ENCODE measurements at places on chromosomes 13 and 19. TPM values are rescaled to one million over a fixed set of nuclear protein-coding genes. Genes with fewer than 3 reads are reported as not detected.

Gene ZNF229
- total RNA-seq: 7.1 TPM

GRCh38 chr13:113210833-113211232, 1.4 kb downstream of the CUL4A start:
- DNase-seq: no peak

- DNase-seq: no peak
Observed at GRCh38 chr19:35657904-35658700, 8.2 kb upstream of the UPK1A start.

DNA sequence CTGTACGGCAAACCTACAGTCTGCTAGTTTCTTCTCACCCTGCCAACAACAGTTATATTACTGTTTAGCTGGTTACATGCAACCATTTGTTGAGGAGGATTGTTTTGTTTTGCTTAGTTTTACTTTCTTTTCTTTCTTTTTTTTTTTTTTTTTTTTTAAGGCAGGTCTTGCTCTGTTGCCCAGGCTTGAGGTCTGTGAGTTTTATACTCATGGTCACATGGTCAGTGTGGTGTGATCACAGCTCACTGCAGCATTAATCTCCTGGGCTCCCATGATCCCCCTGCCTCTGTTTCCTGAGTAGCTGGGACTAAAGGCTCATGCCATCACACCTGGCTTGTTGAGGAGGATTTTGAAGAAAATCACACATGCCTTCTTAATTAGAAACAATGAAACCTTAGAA, 505.6 kb downstream of the GPC5 start:
- no peak for DNase-seq

DNA sequence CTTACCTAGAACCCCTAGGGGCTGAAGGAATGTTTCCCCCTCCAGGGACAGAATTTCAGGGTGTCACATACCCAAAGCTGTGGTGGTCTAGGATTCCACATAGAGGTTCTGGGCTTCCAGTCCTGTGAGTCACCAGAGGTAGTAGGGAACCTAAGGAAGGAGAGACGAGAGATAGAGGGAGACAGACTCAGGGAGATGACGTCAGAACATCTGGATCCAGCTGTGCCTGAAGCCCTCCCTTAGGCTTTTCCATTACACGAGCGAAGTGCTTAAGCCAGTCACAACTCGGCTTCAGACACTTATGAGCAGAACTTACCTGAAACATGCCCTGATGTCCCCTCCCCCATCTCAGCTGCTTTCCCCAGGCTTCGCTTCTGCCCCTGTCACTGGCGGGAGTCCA, 11.8 kb upstream of the SELENOW start:
- DNase-seq: no peak

- DNase-seq: no peak
Observed at GRCh38 chr13:44573790-44574465, 2.2 kb downstream of the TSC22D1 start.
